Iris pigment epithelial cell (primary cell): ENCODE measurements at places on chromosomes 12 and 14.

- DNase-seq: no peak
These were observed 3.5 kb downstream of the SLC35E3 start for GRCh38 chr12:68749443-68749842.

GRCh38 chr12:11631288-11631687, 18.2 kb upstream of the ETV6 start:
- no peak for DNase-seq

- peak; percentile 74 for DNase-seq
These were observed 68.1 kb downstream of the ERC1 start for GRCh38 chr12:1059162-1059561.

- DNase-seq: no peak
These were observed 947 bp downstream of the GAS2L3 start for GRCh38 chr12:100574187-100575074.

- DNase-seq: no peak
These were observed 235.1 kb downstream of the NRXN3 start for GRCh38 chr14:78405079-78405856.

DNA sequence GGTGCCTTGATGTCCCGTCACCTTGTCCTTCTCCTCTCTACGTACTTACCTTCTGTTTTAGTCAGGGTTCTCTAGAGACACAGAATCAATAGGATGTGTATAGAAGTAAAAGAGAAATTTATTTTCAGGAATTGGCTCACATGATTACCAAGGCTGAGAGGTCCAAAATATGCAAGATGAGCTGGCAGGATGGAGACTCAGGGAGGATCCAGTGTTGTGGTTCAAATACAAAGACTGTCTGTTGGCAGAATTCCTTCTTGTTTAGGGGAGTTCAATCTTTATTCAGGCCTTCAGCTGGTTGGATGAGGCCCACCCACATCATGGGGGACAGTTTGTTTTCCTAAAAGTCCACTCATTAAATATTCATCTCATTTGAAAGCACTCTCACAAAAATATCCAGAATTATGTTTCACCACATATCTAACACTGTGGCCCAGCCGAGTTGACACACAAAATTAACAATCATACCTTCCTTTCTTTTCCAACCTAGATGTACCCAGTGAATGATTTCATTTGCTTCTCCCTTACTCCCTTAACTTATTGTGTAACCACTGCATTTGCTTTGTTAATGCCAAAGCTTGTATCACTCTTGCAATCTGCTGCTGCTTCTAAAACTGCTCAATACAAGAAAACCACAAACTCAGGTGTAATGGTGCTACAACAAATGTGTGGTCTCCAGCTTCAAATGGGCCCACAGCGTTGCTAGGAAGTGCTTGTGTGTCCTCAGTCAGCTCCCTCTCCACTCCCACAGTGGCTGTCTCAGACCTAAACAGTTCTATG, 195.4 kb upstream of the ARHGAP5 start:
- peak; percentile 53 for DNase-seq

DNA sequence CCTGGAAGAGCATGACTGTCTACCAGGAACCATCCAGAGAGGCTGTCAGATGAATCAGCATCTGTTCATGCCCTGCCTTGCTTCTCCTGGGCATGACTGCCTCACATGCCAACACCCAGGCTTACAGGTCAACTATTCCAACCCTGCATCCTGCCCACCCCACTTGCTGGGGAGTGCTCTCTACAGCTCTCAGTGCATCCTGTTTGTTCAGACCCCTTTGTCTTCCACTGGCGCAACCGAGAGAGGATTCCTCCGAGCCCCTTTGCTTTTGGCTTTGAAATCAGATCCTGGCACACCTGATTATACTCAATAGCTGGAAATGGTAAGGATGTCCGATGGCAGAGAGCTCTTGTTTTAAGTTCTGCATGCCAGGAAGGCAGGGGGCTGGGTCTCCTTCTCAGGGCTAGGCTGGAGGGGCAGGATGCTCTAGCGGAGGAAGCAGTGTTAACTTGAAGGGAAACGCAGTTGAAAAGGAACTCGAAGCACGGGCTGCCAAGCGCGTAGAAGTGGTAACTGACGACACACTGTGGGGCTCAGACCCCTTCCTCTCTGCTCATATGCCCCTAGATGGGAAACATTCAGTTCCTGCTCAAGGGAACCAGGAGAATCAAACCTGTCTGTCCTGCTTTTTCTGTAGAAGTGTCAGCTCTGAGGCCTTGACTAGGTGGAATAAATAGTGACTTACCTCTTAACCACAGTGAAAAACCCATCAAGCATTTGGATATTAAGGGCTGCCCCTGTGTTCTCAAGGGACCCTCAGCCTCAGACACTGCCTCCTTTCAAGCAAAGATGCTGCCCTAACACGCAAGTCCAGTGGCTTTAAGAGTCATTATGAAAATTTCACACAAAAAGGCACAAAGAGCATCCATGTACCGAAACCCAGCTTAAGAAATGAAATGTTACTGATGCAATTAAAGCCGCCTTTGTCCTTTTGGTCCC, 297.5 kb downstream of the ZFP36L1 start:
- DNase-seq: no peak

- no peak for DNase-seq
These were observed 25.6 kb upstream of the MYF6 start for GRCh38 chr12:80681786-80682185.

DNA sequence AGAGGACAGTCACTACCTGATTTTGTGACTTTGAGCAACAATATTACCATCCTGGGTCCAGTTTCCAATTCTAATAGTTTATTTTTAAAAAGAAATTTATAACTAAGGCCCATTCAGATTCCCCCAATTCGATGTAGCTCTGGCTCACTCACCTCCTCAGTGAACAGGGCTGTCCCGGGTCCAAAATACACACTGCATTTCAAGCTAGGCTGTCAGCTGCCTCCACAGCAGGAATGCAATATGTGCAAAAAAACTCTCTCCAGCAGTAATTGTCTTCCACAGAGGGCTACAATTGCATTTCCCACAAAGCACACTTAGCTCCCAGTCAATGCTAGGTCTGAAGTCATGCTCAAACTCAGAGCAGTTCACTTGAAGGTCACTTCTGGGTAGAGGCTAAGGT, 39.3 kb upstream of the ZNF641 start:
- no peak for DNase-seq

DNA sequence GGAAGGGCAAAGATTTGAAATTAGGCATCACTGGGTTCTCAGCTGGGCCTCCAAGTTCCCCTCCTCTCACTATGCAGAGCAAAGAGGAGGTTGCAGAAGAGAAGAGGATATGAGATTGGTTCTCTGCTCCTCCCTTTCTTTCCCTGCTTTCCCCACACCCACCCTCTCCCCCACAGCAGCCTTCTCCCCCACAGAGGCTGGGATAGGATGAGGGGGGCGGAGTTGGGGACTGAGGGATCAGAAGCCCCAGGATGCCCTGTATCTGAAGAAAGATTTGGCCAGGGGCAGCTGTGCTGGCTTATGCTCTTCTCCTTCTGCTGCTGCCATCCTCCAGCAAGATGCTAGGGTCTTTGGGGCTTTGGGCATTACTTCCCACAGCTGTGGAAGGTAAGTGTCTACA, at the start of gene AMHR2:
TSS of gene AMHR2 (plus strand) at position 259 of the 400 bp plus-strand sequence. CDS start at position 339, 80 bp downstream.
- no peak for DNase-seq

GRCh38 chr14:40188006-40188405, 755.8 kb upstream of the FBXO33 start:
- DNase-seq: peak; percentile 0

GRCh38 chr12:108315486-108316105, 23.5 kb downstream of the CMKLR1 start:
- DNase-seq: no peak

GRCh38 chr14:93464271-93464670, 33.5 kb downstream of the UNC79 start:
- no peak for DNase-seq

DNA sequence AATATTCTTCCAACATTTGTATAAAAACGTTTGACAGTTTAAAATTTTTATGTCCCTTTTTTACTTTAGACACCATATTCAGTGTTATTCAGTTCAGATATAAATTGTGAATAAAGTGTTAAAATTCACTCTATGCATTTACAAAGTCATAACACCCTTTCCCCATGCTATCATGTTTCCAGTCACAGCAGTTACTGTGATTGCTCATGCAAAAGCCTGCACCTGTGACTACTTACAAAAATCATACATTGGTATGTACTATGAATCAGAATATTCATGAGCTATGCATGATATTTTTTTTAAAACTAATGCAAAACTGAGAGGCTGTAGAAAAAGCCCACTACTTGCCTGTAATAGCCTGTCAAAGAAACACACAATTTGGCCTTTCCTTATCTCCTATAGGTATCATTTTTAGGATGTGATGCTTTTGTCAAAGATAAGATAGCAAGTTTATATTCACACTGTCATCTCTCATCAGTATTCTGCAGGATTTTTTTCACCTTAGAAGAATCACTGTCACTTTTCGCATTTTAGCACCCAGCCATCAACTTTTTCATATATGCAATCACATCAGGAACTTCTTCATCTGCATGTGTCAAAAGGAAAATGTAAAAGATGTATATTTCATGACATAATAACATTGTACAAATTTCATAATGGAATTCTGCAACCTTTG, 443.2 kb downstream of the C12orf50 start:
- DNase-seq: no peak

- DNase-seq: no peak
These were observed 33.6 kb downstream of the TNFAIP2 start for GRCh38 chr14:103156651-103157378.

GRCh38 chr12:72523754-72524153, 251.6 kb downstream of the TRHDE start:
- no peak for DNase-seq

DNA sequence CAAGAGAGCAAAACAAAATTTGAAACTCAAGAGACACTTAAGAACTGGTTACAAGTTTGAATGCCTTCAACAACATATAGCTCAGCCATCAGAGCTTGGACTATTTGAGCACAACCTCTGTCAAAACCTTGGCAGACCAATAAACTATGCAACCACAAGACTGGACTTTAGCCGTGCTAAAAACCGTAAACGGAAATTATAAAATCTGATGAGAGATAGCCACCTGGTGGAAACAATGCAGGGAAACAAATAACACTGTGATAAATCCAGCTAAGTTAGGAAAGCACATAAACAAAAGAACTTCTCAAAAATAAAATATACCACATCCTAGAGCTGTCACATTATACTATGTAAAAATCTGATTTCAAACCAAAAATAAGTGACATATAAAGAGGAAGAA, 1074.2 kb upstream of the NOVA1 start:
- DNase-seq: no peak

GRCh38 chr12:65524666-65525065, 246.2 kb downstream of the MSRB3 start:
- peak; percentile 94 for DNase-seq

DNA sequence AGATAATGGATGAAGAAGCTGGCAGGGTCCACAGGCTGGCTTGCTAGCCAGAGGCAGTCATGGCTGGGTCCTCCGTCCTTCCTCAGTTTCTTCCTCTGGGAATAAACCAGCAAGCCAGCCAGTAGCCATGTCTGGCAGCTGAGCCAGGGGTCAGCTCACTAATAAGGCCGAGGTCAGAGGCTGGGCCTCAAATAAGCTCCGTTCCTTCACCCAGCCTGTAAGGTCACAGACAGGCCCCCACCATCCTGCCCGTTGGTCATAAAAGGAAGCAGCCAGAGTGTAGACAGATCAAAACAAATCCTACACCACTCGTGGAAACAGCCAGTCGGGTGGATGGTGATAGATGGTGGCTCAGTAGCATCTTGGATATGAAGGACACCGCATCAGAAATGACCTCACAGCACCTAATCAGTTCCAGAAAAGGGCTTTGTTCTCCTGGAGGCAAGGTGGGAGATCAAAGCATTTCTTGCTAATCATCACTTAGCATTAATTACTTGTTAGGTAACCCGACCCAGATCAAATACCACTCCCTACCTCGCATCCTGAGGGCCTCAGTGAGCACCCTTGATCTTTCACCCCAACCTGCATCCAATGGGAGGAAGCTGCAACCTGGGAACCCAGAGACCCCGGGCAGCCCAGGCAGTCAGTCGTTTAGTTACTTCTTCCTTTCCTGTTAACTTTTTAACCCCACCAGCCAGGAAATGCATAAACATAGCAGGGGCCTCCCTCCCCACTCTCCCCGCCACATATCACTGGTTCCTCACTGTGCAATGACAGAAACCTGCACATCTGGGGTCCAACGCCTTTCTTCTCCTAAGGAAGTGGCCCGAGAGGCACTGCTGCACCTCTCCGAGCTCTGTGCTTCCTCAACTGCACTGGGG, 90.2 kb downstream of the KDM2B start:
- DNase-seq: no peak
